Esophagus squamous epithelium (tissue), 5 donors: ENCODE measurements at places on chromosomes 11 and 22. TPM values are rescaled to one million over a fixed set of nuclear protein-coding genes. Genes with fewer than 3 reads are reported as not detected.

- no peak for DNase-seq
Measured at GRCh38 chr11:82731691-82732277, 1.9 kb downstream of the FAM181B start.

DNA sequence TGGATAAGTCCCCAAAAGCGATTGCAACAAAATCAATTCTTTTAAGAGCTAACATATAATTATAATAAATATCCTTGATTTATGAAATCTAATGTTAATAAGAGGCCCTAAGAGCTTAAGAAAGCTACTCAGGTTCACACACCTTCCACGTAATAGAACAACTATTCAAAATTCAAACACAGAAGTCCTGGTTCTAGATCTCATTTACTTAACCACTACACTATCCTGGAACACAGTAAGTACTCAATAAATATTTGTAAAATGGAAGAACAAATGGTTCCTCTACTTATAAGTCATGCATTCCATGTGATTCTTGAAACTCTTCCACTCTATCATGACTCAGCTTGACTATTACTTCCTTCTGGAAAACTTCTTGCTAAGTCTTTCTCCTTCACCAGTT, 268.2 kb downstream of the FAM181B start:
- DNase-seq = no peak

DNA sequence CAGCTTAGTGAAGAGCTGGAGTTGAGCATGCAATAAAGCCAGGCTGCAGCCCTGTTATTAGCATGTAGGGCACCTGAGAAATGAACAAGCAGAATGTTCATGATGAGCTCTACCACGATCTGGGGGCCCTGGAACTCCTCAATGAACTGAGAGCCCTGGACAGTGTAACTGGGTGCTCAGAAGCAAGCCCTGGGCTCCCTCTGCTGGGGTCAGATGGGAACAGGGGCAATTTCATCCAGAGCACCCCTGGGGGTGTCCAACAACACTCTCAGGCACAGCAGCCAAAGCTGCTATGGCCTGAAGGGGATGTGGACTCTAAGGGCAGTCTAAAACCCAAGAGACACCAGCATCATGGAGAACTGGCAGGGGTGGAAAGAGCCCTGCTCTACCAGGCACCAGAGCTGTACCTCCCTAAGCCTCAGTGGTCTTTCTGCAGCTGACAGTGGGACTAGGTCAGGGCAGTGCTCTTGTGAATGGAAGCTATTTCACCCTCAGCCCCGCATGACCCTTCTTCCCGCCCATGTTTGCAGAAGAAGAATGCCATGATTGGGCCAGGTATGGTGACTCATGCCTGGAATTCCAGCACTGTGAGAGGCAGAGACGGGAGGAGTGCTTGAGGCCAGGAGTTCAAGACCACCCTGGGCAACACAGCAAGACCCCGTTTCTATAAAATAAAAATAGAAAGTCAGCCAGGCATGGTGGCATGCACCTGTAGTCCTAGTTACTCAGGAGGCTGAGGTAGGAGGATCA, 28.9 kb downstream of the THOC5 start:
- DNase-seq = no peak

RASL10A gene
- total RNA-seq = not detected

AGBL2 gene
- total RNA-seq = 0.76 TPM

GRCh38 chr11:64226507-64227051, 505 bp downstream of the NUDT22 start:
- no peak for DNase-seq

UQCR10 gene
- 64.2 TPM for total RNA-seq

DNA sequence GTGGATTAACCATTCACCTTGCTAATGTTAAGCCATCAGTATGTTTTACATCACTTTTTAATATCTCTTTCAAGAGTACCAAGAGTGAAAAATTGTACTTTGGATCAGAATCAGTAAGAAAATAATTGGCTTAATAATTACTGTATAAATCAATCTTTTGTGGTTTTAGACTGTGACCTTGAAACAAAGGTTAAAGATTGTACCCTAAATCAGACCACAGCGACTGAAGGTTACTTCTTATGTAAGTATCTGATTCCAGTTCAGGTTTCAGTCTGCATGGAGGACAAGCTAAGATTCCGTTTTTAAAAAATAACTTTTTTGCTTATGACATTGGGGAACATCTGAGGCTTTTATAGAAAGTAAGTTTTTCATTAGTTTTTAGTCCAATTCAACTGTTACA, 18.9 kb downstream of the CAT start:
- no peak for DNase-seq
